ENCODE measurements at places on chromosomes 1 and 21.
A peak's percentile ranks its signal among the peaks of the same experiment; 100 is the strongest.

GRCh38 chr1:240836271-240836670 is 224.3 kb upstream of the GREM2 start:
- no peak for DNase-seq

- DNase-seq = no peak
Measured at GRCh38 chr1:167121375-167122120, 27.7 kb downstream of the STYXL2 start.

- no peak for DNase-seq
Measured at GRCh38 chr1:43008115-43009060, 49.7 kb upstream of the SLC2A1 start.

DNA sequence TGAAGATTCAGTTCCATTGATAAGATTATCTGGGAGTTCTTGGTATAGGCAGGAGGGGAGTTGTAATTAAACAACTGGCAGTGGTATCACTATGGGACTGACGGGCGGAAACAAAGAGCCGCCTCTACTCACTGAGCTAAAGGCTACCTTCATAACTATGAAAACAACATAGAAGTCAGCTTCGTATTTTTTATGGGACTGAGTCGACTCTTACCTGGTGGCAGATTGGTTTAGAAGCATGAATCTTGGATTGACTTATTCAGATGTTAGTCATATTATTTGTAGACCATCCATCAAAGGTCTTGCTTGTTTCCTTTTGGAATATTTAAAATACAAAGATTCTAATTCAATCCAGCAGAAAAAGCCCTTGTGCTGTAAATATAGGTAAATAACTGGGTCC is 6.3 kb upstream of the HHIPL2 start:
- no peak for DNase-seq

GRCh38 chr1:12450090-12450755 is 167.8 kb downstream of the DHRS3 start:
- peak; percentile 7 for DNase-seq

DNA sequence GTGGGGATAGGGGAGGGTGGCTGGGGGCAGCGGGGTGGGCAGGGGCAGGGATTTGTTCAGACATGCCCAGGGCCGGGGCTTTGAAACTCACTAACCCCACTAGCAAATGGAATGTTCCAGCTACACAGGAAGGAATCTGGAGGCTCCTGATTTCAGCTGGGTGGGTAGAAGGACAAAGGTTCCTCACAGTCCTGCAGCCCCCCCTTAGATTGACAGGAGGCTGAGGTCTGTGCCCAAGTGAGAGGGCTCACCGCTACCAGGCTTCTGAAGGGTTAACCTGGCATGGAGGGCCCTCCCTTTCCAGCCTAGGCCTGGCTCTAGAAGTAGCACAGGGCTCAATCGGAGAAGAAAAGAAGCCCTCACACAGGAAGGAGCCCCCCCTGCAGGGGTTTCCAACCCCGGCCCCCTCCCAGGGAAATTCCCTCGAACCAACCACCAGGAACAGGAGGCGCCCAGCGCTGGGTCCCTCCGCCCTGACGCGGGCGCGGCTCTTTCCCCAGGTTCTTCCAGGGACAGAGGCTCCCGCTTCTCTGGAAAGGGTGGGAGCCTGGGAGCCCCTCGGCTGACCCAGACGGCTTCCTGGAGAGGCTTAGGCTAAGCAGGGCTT is 3.3 kb downstream of the EPHA2 start:
- no peak for DNase-seq

GRCh38 chr1:223183268-223183862 is 40.3 kb upstream of the TLR5 start:
- DNase-seq = no peak

DNA sequence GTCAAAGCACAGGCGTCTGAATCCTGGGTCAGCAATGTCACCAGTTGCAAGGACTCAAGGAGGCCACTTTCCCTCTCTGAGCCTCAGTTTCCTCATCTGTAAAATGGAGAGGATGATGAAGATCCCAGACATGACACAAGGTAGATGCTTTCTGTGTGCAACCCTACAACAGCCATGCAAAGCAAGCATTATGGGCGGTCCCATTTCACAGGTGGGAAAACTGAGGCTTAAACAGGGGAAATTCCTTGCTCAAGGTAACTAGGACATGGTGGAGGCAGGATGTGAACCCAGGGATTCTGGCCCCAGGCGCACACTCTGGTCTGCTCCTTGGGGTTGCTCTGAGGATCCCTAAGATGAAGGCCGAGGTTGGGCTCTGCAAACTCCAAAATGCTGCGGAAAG is 311.0 kb downstream of the PTPRU start:
- no peak for DNase-seq

DNA sequence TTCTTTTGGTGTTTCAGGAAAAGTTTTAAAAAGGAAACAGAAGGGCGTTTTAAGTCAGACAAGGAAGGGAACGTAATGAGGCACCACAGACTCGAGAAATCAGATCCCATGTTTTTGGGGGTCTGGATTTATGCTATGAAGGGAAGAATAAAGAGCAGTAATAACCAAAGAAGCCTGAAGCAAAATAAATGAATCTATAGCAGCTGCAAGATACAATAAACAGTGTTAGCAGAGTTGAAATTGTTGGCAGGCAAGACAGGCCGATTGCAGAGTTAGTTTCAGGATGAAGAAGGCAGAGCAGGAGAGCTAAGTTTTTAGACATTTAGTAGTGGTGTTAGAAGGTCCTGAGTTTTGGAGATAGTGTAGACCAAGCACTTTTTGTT is 425 bp downstream of the DDR2 start:
- DNase-seq = peak; percentile 32

DNA sequence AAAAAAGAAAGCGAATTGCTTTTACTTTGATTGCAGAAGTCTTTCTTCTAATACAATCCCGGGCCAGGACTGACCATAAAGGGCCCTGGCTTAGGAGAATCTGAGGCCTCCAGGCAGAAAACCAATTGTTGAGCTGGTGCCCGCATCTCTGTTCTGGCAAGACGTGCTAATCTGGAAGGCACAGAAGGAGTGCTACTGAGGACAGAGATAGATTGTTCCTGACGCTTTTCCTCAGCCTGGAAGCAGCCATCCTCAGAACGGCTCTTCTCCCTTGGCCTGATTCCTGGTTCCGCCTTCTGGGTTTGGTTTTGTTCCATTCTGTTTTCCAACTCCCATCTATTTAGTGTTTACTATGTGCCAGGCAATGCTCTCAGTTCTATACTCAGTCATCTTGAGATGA is 44.8 kb upstream of the SPOCD1 start:
- DNase-seq = no peak

DNA sequence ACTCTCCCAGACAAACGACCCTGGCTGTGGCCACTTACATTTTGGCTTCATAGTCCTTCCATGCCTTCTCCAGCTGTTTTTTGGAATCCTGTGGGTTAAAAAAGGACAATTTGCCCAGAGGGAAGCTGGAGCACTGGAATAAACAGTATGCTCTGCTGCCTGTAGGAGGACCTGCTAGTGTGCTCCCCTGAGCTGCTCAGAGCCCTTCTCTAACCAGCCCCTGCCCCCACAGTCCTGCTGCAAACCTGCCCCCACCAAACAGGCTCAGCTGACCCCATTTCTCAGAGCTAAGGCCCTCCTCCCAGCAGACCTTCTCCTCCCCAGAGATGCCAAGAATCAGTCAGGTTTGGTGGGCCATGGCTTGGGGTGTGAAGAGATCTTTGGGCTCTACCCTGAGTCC is 26.9 kb upstream of the TCEA3 start:
- DNase-seq = no peak

All from SK-MEL-5 (cell line).